MM.1S (cell line): ENCODE measurements at places on chromosomes 7 and 10.

DNA sequence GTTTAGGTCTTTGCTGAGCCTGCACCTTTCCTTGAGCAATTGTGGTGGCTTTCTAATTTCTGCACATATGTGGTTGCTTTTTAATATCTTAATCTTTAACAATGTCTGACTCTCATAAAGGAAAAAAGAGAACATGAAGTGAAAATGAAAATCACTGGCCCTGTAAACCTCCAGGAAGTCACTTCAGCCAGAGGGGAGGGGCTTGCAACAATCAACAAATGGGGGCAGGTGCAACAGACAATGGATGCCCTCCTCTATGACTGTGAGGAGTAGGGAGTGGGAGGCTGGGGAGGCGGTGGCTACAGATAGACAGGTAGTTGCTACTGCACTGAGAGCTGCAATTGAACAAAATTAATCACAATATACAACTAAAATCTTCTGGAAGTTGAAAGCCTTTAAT, 1377.4 kb downstream of the XPNPEP1 start:
- DNase-seq = peak; percentile 65

DNA sequence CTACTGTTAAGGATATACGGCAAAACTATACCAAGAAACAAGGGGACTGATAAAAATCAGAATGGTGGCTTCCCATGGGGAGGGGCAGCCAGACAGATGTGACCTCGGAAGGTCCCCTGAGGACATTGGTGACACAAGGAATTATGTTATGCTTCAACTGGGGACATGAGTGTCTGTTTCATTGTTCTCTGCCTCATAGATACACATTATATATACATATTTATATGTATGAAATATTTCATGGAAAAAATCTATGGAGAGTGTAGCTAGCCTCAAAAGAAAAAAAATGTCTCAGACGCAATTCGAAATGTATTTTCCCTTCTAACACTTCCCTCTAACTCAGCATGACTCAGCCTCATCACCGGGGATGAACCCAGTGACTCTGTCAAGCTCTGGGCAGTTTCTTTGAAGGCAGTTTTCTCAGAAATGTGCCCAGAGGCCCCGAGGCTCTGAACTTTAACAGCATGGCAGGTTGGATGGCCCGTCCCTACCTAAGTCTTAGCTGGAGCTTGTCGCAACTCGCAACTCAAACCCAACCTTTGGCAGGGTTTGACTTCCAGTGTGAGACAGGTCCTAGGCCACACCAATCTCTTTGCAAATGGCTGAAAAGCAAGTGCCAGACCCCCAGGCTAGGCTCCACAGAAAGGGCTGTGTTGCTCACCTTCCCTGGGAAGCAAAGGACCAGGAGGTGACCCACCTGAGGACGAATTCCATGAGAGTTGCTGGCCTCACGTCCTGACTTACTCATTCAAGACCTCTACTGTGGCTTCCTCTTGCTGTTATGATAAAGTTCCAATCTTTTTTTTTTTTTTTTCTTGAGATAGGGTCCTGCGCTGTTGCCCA, 86.9 kb downstream of the CARD11 start:
- DNase-seq = no peak

- DNase-seq = no peak
Observed at GRCh38 chr7:18558503-18558902, 63.0 kb downstream of the HDAC9 start.

DNA sequence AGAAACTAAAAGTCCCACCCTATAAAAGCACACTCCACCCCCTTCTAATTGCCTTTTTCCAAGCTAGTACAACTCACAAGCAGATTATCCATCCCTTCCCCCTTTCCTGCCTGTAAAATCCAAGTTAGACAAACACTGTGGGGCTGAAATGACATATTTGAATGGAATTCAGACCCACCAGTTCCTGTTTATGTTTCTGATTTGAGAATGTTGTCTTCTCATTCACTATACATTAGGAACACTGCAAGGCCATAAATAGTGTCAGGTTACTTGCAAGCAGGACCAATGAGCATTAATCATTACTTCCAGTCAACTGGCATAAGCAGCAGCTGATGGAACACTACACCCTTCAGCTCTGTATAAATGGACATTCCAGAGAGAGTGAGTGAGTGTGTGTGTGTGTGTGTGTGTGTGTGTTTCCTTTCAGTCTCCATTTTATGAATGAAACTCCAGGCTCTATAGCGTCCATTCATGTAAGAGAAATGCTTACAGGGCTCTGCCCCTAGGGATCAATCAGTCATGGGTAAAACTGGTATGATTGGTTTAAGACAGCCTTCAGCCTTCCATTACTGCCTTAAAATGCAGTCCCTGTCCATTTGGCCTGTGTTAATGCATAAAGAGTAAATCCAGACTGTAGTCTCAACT, 69.3 kb downstream of the ETV1 start:
- DNase-seq = no peak

DNA sequence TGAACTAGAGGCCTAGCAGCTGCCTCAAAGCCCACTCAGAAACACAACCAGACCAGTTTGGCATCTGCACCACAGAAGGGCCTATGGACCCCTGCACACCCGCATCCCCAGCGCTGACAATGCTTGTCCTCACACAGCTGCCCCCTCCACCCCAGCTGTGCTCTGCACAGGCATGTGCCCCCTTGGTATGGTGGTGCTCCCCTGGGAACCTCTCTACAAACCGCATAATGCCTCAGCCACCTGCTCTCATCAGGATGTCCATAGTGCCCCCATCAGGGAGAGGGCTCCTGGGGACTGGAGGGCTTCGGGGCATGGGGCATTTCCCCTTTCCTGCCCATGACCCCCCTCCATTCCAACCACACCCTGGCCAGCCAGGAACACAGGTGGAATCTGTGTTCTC, 347.5 kb downstream of the GRID1 start:
- DNase-seq = no peak

DNA sequence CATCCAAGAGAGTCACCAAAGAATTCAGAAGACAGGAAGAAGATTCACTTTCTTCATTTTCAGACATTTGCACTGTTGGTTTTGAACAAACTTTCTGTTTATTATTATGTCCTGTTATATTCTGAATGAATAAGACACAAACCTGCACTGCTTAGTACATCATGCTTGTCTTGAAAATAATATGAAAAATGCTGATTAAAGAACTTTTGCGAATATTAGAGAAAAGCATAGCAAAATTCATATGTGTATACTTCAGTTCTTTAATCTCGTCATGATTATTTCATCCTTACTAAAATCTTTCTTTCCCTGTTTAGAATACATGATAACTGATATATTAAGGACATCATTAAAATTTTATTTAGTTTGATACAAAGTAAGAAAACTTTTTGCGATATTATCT, 504.1 kb downstream of the POM121L12 start:
- DNase-seq = no peak

DNA sequence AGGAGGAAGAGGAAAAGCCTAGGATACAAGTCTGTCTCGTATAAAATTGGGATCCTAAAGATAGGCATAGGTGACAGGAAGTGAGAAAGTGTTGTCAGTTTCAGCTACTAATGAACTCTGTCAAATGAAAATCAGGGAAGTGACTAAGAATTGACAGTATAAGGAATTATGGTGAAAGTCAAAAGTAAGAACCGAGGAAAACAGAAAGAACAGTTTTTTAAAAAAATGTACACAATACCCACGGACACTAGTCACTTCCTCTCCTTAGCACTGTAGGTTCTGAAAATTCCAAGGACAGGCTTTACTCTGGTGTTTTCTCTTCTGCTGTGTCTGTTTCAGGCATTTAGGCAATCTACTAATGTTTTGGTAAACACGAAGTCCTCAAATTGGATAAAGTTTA, 42.3 kb downstream of the ATAD1 start:
- no peak for DNase-seq

DNA sequence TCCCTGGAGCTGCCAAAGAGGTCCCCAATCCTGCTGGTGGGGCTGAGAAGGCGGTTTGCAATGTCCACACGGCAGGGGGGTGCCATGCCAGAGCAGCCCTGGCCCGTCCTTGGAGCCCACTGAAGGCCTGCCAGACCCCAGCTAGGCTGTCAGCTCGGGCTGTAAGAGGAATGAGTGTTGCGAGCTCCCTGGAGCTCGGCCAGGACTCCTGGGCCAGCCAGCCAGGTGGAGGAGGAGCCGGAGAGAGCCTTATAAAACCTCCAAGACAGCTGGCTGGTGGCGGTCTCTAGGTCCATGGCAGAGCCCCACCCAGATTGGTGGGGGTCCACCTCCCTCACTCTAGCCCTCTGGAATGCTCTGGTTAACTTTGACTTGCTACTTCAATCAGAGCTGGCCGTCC, 55.1 kb upstream of the CALN1 start:
- no peak for DNase-seq

- DNase-seq = no peak
Observed at GRCh38 chr10:128063736-128064107, 62.5 kb downstream of the MKI67 start.

- no peak for DNase-seq
Observed at GRCh38 chr10:121819049-121819448, 108.8 kb downstream of the ATE1 start.

- DNase-seq = no peak
Observed at GRCh38 chr7:601036-601594, 81.5 kb upstream of the PDGFA start.

- no peak for DNase-seq
Observed at GRCh38 chr7:13050703-13051102, 363.3 kb downstream of the ARL4A start.

- no peak for DNase-seq
Observed at GRCh38 chr7:54397836-54398612, 144.2 kb upstream of the VSTM2A start.

- no peak for DNase-seq
Observed at GRCh38 chr10:124508907-124509454, 47.4 kb downstream of the LHPP start.

- no peak for DNase-seq
Observed at GRCh38 chr10:117496031-117496430, 46.5 kb upstream of the EMX2 start.

DNA sequence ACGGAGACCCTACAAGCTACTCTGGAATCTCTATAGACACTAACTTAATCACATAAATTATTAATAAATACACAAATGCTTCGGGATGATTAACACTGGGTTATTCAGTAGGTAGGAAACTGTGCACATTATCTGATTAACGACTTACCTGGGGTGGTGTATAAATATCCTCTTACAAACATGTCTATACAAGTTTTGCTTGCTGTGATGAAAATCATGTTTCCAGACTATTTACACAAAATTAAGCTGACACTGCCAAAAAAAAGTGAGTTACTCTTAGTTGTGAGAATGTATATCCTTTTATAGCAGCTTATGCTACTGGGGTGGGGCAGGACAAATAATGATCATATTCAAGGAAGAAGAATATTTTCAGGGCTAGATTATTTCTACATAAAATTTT, 314.6 kb downstream of the C7orf25 start:
- no peak for DNase-seq

DNA sequence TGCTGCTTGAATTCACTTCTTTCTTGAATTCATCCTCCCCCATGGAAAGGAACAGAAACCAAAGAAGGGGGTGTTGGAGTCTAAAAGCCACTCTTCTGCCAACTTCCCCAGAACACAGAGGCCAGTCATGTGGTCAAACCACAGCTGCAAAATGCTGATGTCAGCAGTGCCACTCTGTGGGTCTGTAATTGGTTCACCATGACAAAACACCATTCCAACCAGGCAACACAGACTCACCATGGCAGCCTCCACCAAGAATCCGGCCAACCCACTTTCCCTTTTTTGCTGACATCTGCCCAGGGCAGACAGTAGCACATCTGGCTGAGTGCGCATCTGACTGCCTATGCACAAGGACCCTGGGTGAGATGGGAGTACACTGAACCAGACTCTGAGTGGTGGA, 16.8 kb downstream of the OSBPL3 start:
- peak; percentile 93 for DNase-seq

DNA sequence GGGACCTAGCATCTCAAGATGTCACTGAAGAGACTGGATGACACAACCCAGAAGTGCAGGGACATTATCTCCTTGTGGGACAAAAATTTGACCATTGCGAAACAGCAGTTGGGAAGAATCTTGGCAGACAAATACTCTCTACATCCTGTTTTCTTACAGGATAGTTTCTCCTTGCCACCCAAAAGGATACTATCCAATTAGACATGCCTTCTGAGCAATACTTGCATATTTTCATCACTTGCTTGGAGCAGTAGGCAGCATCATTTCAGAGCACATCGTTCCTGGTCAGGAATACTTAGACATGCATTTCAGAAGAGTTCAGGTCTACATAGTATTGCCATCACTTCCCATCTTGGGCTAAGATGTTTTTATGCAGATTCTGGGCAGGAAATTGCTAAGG, 56.8 kb downstream of the FAS start:
- DNase-seq = no peak

- no peak for DNase-seq
Observed at GRCh38 chr7:82530361-82530760, 86.8 kb upstream of the CACNA2D1 start.

DNA sequence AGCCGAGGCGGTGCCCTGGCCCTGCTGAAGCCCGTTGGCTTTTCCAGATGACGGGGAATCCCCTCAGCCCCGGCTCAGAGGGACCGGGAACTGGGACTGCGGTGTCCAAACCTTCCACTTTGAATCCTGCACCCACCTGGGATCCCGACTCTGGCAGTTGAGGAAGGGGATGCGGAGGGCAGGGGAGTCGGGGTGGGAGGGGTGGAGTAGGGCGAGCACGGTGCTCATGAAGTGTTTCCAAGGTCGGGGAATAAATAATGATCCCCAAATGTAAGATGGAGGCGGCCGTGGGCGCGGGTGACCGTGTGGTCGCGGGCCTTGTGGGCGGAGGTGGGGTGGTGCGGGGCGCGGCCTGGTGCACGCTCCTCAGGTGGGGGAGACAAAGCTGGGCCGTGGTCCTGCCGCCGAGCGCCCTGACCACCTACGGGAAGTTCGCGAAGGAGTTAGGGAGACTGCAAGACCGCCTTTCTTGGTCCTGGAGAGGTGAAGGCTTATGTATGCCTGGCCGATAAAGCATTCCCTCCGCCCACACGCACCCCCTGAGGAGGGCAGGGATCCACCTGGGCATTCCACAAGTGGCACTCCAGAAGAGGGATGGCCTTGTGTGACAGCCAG, 1.4 kb downstream of the MTURN start:
- DNase-seq = no peak

DNA sequence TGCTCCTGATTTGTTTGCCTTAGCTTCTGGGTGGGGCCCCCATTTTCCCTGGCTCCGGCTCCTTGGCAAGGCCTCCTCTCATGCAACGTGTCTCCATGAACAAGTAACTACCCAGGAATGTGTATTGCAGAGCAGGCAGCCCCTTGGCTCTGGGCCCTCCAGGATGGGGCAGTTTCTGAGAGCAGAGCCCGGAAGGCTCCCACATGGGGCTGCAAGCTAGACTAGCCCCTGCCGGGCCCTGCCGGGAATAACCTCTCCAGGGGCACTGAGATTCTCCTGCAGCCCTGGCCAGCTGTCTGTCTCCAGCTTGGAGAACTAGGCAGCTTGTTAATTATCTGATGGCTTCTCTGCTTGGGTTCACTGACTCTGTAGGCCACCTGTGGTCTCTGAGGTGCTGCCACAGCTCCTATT, 184.0 kb upstream of the INHBA start:
- no peak for DNase-seq

DNA sequence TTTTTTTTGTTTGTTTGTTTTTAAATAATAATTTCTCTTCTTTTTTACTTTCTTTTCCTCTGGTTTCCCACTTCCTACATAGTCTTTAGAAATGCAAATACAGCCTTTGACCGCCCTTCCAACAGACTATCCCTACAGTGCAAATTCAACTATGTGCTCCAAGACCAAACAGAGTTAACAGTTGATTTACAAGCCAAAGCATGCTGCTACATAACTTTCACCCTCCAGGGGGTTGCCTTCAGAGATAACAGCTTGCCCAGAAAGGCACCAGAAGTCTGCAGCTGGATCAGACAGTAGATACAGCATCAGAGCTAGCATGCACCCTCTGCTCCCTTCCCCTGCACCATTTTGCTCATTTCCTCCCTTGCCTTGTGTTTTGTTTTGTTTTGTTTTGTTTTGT, 539.0 kb downstream of the ZWINT start:
- no peak for DNase-seq
